ENCODE measurements at places on chromosomes 2 and 18.
A peak's percentile ranks its signal among the peaks of the same experiment; 100 is the strongest.

- no peak for DNase-seq
Measured at GRCh38 chr2:200399636-200400035, 93.1 kb downstream of the SPATS2L start.

GRCh38 chr18:63186520-63187222 is 132.9 kb downstream of the BCL2 start:
- DNase-seq = no peak

DNA sequence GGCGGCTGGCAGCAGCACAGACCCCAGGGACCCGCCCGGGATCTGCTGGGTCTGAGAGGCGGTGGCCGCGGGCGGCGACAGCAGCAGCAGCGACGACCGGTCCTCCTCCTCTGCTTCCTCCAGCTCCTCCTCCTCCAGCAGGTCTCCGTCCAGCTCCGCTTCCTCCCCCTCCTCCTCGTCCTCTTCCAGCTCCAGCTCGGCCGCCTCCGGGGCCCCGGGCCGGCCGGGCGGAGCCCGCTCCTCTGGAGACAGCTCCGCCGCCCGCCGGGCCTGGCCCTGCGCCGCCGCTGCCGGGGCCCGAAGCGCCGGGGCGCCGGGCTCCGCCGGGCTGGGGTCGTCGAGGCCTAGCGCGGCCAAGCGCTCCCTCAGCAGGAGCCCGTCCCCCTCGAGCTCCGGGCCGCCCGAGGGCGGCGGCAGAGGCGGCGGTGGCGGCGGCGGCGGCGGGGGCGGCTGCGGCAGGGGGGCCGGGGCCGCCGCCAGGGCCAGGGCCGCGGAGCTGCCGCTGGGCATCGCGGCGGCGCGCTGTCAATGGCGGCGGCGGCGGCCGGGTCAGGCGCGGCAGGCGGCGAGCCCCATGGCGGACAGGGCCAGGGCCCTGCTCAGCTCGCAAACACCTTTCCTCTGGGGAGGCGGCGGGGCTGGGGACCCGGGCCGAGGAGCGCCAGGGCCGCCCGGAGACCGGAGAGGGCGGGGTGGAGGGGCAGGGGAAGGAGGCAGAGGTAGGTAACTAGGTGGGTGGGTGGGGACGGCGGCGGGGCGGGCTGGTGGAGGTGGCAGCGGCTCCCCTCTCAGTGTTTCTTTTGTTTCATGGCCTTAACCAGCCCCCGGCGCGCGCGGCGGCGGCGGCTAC is 445 bp downstream of the MEX3C start:
- peak; percentile 38 for DNase-seq

DNA sequence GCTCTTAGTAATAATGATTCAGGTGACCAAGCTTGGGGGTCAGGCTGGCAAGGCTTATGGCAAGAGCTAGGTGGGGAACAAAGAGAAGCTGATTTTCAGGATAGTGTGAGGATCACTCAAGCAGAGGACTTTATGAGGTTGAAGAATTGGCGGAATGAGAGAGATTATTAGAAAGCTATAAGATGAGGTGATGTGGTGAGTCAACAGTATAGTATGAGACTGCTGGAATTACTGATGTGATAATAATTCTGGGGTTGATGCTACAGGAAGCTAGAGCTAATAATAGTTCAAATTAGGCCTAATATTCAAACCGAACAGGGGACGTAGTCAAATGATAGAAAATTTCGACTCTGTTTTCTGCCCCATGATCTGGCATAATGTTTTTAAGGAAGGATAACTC is 2115.3 kb upstream of the PIK3C3 start:
- no peak for DNase-seq

DNA sequence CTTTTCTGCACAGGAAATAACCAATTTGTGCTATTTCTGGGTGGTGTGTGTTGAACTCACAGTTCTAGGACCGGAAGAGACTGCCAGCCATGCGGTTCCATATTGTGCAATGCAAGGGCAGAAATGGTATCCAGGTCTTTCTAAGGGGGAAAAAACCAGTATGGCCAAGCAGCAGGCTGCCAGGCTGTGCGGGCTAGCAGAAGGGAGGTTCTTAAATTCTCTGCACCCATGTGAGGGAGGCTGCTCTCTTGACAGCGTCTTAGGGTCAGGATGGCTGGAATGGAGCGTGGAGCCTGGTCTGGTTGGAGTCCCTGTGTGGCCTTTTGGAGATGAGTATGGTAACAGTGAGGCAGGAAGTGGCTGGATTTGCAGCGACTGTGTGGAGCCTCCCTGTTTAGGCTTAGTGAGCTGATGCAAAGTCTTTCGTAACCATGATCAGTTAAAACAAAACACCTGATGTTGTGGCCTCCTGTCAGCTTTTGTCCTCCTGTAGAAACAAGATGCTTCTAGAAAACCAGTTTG is 52.6 kb downstream of the NCK2 start:
- no peak for DNase-seq

DNA sequence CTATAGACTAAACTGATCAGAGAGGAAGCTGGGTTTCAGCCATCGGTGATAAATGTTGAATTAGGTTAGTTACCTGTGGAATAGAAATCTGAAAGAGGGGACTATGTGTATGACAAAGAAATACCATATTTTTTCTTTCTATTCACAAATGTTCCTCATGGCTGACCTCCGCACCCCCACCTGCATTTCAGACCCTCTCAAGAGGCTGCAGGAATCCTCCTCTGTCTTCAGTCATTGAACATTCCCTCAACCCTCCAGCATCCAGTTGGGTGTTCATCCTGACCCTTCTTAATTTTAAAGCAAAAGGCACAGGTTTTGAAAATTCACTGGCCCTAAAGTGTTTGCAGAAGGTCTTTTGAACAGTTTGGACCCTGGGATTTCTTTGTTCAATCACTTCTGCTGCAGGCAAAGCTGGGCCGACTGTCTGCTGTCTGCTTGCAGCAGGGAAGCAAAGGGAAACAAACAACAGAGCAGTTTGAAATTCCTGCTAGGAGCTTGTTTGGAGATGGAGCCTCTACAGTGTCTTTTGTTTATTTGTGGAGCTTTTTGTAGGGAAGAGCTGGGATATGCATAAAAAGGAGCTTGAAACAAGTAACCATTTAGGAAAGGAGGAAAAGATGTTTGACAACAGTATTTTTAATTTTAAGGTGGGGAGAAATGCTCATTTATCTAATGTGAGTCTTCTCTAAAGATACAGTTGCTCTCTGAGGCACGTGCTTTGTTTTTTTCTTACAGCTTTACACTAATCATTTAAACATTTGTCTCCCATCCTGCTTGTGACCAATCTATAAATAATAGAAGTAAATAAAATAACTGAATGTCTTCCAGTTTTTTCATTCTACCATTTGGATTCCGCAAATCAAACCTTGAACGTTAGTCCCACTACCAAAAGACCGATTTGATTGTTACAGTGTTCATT is 213.3 kb upstream of the MMADHC start:
- no peak for DNase-seq

- DNase-seq = no peak
Measured at GRCh38 chr2:146952696-146953095, 892.1 kb upstream of the ACVR2A start.

DNA sequence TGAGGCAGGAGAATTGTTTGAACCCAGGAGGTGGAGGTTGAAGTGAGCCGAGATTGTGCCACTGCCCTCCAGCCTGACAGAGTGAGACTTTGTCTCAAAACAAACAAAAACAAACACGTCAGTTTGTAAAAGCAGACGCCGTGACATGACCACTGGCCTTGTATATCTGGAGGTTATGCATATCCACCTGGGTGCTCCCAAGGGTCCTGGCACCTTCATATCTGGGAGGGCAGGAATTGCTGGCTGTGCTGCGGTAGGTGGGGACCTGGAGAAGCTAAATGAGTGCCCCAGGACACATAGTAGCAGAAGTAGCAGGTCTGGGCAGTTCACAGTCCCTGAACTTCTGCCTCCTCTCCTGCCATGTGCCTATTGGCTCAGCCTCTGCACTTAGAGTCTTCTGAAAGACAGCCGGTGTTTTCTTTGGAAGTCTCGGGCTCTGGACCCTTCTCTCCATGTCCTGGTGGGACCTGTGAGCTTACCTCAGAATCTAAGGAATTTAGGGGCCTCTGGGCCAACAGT is 30.9 kb upstream of the IL1R2 start:
- no peak for DNase-seq

DNA sequence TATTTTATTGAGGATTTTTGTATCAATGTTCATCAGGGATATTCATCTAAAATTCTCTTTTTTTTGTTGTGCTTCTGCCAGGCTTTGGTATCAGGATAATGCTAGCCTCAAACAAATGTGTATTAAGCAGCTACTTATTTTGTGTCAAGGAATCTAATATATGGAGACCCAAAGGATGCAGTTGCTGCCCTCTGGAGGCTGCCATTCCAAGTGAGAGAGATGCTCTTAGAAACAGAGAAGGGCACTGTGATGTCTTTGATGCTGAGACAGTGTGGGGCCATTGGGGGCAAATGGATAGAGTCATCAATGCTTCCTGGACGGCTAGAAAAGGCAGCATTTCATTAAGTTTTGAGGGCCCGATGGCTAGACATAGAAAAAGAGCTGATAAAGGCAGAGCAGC is 292.6 kb downstream of the SETBP1 start:
- DNase-seq = no peak

DNA sequence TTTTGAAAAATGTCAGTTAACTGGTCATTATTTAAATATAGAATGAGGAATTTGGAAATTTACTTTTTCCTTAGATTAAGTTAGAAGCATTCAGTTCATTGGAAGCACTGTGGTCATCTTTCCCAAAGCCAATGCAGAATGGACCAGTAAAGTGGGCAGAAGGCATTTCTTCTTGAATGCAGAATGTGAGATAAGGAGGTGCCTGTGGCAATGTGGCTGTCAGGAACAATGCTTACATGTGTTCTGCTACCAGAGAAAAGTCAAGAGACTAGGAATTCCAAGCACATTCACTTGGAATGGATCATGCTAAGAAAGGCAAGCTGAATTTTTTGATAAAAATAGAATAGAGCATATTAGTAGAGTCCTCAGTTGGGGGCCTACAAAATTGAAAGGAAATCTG is 295.0 kb upstream of the KCNH7 start:
- no peak for DNase-seq

- DNase-seq = no peak
Measured at GRCh38 chr2:60002183-60002867, 551.1 kb downstream of the BCL11A start.

GRCh38 chr2:168687314-168687713 is 115.1 kb upstream of the NOSTRIN start:
- peak; percentile 12 for DNase-seq

DNA sequence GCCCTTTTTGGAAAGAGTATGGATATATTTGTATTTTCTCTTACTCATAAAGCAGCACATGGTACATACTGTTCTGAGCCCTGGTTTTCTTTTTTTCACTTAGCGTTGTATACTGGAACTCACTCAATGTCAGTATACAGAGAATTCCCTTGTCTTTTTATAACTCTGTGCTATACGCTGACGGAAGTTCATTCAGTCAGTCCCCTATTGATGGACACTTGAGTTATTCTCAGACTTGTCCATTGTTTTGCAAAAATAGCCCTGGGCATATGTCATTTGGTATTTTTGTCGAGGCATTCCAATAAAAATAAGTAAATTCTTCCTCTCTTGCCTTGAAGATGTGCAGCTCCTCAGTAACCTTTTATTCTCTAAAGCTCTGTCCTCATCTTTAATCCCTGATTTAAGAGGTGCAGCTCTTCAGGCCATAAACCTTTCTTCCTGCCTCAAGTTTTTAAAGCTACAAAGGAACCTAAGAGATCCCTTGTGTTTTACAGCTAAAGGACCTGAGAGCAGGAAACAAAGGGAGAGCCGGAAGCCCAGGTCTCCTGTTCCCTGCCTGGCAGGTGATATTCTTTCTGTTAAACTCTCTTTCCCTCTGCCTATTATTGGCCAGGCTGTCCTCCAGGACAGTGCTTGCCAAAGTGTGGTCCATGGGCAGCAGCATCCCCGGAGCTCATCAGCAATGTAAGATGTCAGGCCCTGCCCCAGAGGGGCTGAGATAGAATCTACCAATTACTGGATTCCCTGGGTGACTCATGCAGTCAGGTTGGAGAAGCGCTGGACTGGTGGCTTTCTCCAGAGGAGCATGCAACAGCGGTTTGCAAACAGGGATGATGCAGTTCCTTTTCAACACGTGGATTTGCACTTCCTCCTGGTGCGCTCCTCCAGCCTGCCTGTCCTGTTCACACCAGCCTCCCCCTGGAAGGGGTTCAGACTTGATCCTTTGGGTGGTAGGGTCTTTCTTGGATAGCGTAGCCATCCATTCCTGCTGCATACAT is 158.0 kb downstream of the NEDD4L start:
- no peak for DNase-seq

- DNase-seq = no peak
Measured at GRCh38 chr2:99880148-99880963, 262.0 kb downstream of the AFF3 start.

- DNase-seq = peak; percentile 31
Measured at GRCh38 chr2:19312949-19313348, 45.5 kb downstream of the OSR1 start.

DNA sequence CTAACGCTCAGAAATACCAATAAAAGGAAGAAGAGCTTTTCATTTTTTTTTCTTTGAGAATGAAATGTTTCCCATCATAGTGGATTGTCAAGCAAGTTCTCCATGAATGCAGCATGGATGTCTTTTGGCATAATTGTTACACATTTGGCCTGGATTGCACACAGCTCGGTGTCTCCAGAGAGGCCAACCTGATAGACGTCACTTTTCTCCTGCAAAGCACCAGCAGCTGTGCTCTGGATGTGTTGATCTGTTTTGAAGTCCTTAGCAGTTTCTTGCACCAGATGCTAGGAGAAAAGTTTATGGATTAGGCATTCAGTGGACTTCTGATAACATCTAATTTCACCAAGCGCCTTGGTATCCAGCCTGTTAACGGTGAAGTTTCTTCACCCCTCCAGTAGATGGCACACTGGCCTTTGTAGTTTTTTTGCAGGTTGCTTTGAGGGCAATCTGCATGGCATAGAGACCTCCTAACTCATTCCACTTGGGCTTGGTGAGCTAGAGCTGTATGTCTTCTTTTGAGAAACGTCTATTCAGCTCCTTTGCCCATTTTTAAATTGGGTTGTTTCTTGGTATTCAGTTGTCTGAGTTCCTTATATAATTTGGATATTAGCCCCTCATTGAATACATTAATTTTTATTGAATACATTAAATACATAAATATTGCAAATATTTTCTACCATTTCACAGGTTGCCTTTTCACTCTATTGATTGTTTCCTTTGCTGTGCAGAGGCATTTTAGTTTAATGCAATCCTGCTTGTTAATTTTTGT is 59.7 kb downstream of the PTH2R start:
- peak; percentile 50 for DNase-seq

- DNase-seq = no peak
Measured at GRCh38 chr2:190867212-190867611, 13.4 kb upstream of the GLS start.

GRCh38 chr18:12867441-12868123 is 16.5 kb downstream of the PTPN2 start:
- no peak for DNase-seq

- no peak for DNase-seq
Measured at GRCh38 chr2:148974095-148974494, 64.4 kb upstream of the LYPD6B start.

GRCh38 chr18:40911582-40912254 is 1043.3 kb upstream of the PIK3C3 start:
- no peak for DNase-seq

GRCh38 chr2:94987074-94988020 is 38.2 kb upstream of the MAL start:
- no peak for DNase-seq
